ENCODE measurements at places on chromosomes 6 and 20.

DNA sequence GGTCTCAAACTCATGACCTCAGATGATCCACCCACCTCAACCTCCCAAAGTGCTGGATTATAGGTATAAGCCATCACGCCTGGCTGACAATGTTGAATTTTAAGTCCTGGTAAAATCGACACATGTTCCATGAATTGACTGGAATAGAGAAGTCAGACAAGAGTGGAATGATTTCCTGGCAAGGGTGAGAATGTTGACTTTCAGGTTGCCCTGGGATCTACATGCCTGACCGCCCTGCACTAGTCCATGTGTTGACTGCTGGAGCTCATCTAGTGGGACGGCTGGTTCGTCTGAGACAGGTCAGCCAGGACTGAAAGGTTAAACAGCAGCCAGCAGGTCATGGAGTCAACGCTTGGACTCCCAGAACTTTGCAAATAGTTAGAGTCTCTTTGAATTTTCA is 88.8 kb downstream of the SASH1 start:
- no peak for DNase-seq

DNA sequence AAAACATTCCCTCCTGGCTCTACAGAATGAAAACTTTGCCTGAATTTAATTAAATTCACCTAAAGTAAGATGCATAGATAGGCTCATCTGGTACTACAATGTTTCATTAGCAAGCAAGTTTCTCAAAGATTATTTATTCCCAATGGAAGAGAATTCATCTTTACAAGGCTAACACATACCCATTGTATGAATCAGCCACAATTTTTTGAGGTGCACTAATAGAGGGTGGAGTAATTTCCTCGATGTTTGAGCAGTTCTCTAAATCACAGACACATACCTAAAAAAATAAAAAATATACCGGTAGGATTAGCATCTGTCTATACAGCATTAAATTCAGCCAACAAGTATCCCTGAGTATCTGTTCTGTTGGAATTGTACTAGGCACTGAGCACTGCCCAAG is 32.7 kb downstream of the ROS1 start:
- DNase-seq, result no peak

DNA sequence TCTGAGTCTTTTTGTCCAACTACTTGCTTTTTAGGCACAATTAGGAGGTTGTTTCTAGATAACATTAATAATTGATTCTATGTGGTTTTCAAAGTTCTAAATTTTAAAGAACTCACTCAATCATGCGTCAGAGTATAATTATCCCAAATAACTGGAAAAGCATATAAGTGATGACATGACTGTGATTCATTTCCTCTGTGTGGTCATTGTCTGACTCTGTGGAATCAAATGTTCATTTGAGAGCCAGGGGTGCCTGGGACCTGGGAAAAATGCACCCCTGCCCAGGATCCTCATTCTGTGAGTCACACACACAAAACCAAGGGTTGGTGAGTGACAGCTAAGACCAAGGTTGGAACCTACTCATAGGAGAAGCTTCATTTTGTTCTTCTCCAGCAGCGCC is 127.1 kb upstream of the MLIP start:
- no peak for DNase-seq

DNA sequence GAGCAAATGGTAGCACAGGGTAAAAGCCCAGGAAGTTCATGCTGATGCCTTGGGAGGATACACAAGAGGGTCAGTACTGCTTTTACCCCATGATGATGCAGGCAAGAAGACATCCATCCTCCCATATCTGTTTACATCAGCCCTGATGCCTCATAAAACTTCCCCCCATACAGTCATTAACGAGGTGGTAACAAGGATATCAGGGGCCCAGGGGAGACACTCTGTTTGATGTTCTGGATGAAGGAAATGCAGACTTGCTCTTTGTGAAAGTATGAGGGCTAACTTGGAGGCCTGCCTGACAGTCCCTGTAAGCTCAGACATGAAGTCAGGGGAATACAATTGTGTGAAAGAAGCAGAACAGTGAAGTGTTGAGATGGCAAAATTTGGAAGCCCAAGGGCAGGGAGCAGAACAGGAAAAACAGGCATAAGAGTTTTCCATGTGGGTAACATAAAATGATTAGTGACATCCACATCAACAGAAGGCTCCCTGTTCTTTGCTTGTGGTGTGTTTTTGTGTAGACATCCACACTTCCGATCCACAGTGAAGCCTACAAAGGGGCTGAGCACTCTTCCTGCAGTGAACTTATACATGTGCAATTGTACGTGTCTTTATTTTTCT is 813.4 kb downstream of the MAFB start:
- no peak for DNase-seq

- DNase-seq, result no peak
Observed at GRCh38 chr6:158389193-158389919, 77.1 kb downstream of the TULP4 start.

- no peak for DNase-seq
Observed at GRCh38 chr20:31652917-31653396, 15.2 kb downstream of the COX4I2 start.

- DNase-seq, result no peak
Observed at GRCh38 chr6:14500809-14501208, 383.2 kb downstream of the CD83 start.

GRCh38 chr6:90369024-90369519 is 72.4 kb upstream of the BACH2 start:
- peak; percentile 75 for DNase-seq

- no peak for DNase-seq
Observed at GRCh38 chr6:100465701-100466409, 1.1 kb upstream of the SIM1 start.

DNA sequence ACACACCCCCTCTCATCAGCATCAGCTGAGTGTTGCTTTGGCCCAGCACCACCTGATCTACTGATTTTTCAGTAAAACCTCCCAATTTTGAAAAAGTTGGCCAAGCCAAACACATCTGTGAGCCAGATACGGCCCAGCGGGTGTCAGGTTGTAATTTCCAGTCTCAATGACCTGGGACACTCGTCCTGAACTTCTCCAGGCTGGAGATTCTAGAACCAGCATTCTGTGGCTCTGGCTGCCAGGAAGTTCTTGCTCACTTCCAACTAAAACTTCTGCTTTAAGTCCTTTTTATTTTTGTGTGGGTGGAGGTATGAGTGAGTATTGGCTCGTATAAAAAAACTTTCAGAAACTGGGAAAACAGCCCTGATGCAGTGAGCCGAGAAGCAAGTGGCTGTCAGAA is 5.1 kb downstream of the KIAA1755 start:
- DNase-seq, result no peak

DNA sequence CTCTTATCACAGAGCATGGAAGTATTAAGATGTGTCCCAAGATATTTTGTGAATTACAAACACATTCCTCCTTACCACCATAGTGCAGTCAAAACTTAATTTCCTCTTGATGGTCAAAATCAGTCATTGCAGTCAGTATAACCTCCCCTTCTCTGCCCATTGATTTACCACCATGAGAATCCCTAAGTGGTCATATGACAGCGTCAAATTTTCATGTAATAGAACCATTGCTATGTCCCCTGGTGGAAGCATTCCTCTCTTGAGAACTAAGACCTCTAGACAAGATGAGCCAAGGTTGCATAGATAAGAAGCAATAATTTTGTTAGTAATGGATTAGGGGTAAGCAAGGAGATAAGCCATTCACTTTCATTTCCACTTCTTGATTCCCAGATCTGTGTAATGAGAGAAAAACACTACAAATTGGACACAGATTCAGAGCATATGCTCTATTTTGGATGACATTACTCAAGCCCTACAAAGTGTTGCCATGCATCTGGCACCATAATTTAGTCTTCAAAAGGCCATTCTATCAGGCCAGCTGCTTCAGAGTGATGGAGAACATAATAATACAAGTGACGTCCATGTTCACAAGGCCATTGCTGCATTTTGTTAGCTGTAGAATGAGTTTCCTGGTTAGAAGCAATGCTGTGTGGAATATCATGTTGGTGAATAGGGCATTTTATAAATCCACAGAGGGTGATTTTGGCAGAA is 49.6 kb upstream of the PDE7B start:
- no peak for DNase-seq

GRCh38 chr6:153574231-153574630 is 443.1 kb upstream of the RGS17 start:
- DNase-seq, result no peak

GRCh38 chr6:1726341-1726768 is 116.6 kb downstream of the FOXC1 start:
- no peak for DNase-seq

DNA sequence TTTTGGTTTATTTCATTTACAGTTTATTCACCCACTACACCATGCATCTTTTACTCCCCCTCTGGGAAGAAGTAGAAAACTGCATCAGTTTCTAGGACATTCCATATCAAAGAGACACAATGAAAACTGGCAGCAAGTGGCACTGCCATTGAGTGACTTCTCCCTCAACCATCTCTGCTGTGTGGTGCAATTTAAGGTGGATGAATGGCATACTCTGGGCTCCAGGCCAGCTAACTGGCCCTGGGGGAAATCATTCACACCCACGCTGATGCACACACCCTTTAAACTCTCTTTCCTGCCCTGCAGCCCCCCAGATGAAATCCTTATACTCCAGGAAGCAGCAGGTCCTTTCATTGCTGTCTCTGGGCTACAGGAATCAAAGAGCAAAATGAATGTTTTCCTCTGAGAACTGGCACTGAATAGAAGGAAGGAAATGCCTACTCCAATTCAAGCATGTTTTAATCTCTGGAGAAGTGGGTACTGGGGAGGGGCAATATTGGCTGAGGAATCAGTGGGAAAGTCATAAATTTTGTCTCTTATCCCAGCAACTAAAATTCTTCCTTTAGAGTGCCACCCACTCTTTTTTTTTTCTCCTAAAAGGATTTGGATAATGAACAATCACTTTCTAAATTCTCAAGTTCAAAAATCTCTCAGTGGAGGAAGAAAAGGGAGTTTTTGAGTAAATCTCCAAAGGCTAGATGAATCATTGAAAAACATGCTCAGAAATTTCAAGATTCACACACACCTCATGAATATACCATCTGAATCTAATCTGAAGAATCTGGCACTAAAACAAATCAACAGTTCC is 16.9 kb upstream of the RFPL4B start:
- no peak for DNase-seq

DNA sequence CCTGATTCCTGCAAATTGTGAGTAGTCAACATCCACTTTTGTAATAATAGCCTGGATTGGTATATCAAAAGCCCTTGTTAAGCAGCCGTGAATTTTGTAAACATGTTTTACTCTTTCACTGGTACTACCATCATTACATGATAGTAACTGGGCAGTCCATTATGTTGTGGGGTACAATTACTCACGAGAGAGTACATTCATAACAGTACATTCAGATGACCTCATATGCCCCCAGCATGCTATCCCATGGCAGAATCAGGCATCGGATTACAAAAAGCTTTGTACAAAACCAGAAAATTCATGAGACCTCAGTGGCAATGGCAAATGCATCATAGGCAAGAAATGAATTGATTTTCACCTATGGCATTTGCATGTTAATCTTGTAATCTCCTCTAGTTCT is 166.2 kb downstream of the EPM2A start:
- no peak for DNase-seq

- DNase-seq, result no peak
Observed at GRCh38 chr20:16240355-16240754, 332.9 kb downstream of the KIF16B start.

GRCh38 chr6:12012038-12012557 is at the start of gene HIVEP1:
TSS of gene HIVEP1 (plus strand) at chr6:12012312. CDS start at chr6:12015629, 3,317 bp downstream.
- peak; percentile 55 for DNase-seq

DNA sequence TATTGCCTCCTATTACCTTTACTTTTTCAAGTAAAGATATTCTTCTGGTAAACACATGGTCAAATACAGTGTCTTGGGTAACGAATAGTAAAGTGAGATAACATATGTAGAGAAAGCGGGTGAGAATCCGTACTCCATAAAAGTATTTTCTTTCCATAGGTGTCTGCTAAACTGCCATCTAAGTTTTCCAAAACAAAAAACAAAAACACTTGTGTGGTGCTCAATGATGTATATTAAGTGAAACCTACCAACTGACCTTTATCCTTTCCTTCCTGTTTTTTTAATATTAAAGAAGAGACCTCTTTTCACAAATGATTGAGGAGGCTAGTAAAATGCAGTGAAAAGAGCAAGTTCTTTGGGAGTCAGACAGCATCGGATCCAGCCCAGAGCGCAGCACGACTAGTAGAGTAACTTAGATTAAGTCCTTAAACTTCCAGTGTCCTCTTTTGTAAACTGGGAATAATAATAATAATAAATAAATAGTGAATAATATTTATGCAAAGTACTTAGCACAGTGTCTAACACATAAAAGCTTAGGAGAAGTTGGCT is 437 bp upstream of the CDKAL1 start:
- peak; percentile 8 for DNase-seq

DNA sequence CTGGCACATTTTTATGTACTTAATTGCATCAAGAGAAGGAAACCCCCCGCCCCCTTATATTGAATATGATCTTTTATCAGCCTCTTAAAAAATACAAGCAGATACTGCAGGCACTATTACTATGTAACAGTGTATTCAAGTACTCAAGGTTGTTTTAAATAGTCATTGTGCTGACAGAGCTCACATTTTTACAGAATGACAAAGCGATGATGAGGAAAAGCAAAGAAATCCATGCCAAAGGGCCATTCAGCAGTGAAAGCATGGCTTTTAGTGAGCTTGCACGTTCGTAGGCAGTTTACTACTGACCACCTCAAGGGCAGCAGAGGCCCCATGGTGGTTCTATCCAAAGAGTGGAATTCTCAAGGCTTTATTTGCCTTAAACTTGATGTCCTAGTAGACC is 146.8 kb downstream of the RPS12 start:
- no peak for DNase-seq

- no peak for DNase-seq
Observed at GRCh38 chr6:3919130-3919628, 70.0 kb downstream of the FAM50B start.

- DNase-seq, result no peak
Observed at GRCh38 chr6:11009353-11009752, 34.8 kb downstream of the ELOVL2 start.

GRCh38 chr6:5053864-5054244 is 31.3 kb upstream of the PPP1R3G start:
- DNase-seq, result no peak

DNA sequence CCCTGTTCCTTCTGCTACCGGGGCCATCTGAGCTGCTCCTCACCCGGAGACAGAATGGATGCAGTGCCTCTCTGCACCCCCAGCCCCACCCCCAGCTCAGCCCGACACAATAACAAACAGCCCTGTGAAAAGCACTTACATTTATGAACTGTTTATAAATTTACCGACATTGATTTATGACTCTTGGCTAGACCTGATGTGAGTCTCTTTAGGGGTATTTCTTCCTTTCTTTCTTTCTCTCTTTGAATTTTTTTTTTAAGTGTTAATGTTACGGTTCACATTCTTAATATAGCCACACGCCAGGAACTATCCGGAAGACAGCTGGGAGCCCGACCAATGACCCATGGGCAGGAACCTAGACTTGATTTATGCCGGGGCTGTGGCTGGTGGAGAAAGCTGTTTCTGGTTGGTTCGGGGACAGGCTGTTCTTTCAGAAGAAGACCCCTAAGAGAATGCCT is 266.3 kb downstream of the CDC5L start:
- DNase-seq, result no peak

DNA sequence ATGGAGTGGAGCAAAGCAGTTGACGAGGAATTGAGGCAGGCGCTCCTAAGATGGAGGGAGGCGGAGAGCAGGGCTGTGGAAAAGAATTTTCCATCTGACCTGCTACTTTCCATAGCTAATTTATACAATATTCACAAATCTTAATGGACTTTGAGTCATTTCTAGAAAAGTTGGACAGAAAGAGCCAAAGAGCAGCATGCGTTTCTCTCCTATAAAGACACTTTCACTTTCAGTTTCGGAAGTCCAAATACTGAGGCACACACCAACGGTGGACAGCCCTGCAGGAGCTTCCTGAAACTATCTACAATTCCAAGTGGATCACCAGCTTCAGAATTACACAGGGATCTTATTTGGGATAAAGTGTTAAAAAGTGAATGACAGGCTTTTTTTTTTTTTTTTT is 43.5 kb downstream of the PANK2 start:
- peak; percentile 75 for DNase-seq

All from large intestine (tissue), 12 donors.